ENCODE measurements at places on chromosomes 7 and 10. TPM values are rescaled to one million over a fixed set of nuclear protein-coding genes. Genes with fewer than 3 reads are reported as not detected.

The FFAR4 gene
- total RNA-seq = not detected

The RASA4 gene
- total RNA-seq = 15.8 TPM

The ZNF804B gene
- not detected for total RNA-seq

The CHST15 gene
- 2.5 TPM for total RNA-seq

The EPHA1 gene
- total RNA-seq = not detected

The PNLIPRP1 gene
- not detected for total RNA-seq

The FAM25G gene
- total RNA-seq = not detected

The OPN4 gene
- not detected for total RNA-seq

The PUS7 gene
- 27.8 TPM for total RNA-seq

The ITGB8 gene
- 17.8 TPM for total RNA-seq

The PLEKHS1 gene
- not detected for total RNA-seq

The PNLIP gene
- not detected for total RNA-seq

The AGBL3 gene
- 1.9 TPM for total RNA-seq

The HERC4 gene
- 76.7 TPM for total RNA-seq

The FAM25A gene
- total RNA-seq = not detected

The ASAH2B gene
- 3.1 TPM for total RNA-seq

The KAZALD1 gene
- 19.3 TPM for total RNA-seq

The HOXA1 gene
- not detected for total RNA-seq

The TOMM7 gene
- total RNA-seq = 391 TPM

The TMEM270 gene
- total RNA-seq = 1.7 TPM

The GATAD1 gene
- 17.6 TPM for total RNA-seq

The AFAP1L2 gene
- total RNA-seq = 1.4 TPM

The STOX1 gene
- 0.96 TPM for total RNA-seq

The HKDC1 gene
- total RNA-seq = 22.7 TPM

The FRMPD2 gene
- not detected for total RNA-seq

The C10orf71 gene
- not detected for total RNA-seq

The NPY gene
- not detected for total RNA-seq

The INMT gene
- total RNA-seq = not detected

The TET1 gene
- 3.5 TPM for total RNA-seq

All from A172 (cell line).